SK-N-SH (cell line): ENCODE measurements at places on chromosomes 7 and 10. TPM values are rescaled to one million over a fixed set of nuclear protein-coding genes. Genes with fewer than 3 reads are reported as not detected.

JCAD gene
- 19.0 and 25.7 TPM in 2 replicates for polyA plus RNA-seq

ANKRD1 gene
- 41.7 and 72.8 TPM in 2 replicates for polyA plus RNA-seq

NRP1 gene
- 129 and 149 TPM in 2 replicates for polyA plus RNA-seq

PRSS1 gene
- polyA plus RNA-seq: not detected in 2 replicates

NPC1L1 gene
- 0.03 TPM in 1 of 2 replicates, not detected in the other for polyA plus RNA-seq

C10orf105 gene
- polyA plus RNA-seq: not detected in 2 replicates

DGKB gene
- 2.1 and 3.3 TPM in 2 replicates for polyA plus RNA-seq

WASL gene
- 8.5 and 9.9 TPM in 2 replicates for polyA plus RNA-seq

DYDC1 gene
- polyA plus RNA-seq: not detected in 2 replicates

DNA sequence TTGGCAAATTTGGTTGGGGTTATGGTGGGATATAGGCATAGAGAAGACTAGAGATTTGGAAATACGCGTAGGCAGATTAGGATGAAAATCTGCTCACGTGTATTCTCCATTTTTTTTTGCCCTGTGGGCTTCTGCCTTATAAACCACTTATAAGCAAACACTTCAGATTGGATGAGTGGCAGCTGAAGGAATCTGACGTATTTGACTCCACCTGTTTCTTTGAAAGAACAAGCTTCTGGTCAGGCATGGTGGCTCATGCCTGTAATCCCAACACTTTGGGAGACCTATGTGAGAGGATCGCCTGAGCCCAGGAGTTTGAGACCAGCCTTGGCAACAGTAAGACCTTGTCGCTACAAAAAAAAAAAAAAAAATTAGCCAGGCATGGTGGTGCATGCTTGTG is 5.1 kb downstream of the STK31 start:
- DNase-seq: no peak

GRCh38 chr10:126663880-126664279 is 6.6 kb downstream of the C10orf90 start:
- no peak for DNase-seq

- DNase-seq: no peak
Observed at GRCh38 chr10:8282340-8282739, 227.9 kb downstream of the GATA3 start.

GRCh38 chr10:6980353-6980752 is 400.3 kb upstream of the PRKCQ start:
- no peak for DNase-seq

DNA sequence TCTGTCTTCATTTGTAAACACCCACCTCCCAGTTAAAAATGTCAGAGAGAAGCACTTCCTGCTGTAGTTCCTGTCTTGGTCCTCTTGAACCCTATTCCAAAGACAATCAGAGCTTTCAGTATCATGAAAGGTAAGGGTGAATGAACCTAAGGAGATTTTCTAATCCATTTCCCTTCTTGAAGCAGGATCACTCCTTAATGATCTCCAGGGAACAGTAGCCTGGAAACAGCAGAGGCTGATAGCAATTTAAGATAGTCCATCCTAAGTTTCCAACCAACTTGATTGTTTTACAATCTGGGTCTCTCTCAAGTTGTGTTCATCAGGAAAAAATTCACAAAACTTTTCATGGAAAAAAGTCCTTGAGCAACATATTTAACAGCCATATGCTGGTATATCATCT is 273.6 kb downstream of the NEBL start:
- DNase-seq: no peak

GRCh38 chr7:136677471-136678365 is 190.7 kb upstream of the CHRM2 start:
- no peak for DNase-seq

DNA sequence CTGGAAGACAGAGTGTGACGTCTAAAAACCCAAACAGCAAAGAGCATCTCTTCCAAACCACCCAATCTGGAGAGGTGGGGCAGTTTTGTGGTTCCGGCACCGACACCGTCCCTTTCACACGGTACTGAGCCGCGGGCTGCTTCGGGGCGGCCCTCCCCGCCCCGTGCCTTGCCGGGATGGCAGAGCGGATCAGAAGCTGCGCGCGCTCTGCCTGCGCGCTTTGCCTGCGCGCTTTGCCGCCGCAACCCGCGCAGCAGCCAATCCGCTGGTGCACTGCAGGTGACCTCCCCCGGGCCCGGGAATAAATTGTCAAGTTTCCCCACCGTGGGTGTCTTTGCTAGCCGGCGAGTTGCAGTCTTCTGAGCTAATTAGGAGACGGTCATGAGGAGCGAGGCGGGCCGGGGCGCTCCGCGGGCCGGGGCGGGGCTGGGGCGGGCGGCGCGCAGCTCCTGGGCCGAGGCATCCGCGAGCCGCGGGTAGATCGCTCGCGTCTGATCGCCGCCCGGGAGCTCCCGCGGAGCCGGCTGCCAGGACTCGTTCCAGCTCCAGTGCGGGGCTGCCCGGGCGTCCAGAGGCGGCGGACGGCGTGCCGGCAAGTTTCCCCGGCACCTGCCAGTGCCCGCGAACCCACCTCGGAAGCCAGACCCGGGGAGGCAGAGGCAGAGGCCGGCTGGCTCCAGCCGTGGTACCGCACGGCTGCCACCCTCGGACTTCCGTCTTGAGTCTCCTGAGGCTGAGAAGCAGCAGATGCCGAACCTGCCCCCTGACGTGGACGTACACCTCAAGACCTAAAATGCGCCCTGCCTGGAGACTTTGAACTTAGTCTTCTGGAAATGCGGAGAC is 536.0 kb upstream of the GALNT17 start:
- DNase-seq: peak; percentile 89

DNA sequence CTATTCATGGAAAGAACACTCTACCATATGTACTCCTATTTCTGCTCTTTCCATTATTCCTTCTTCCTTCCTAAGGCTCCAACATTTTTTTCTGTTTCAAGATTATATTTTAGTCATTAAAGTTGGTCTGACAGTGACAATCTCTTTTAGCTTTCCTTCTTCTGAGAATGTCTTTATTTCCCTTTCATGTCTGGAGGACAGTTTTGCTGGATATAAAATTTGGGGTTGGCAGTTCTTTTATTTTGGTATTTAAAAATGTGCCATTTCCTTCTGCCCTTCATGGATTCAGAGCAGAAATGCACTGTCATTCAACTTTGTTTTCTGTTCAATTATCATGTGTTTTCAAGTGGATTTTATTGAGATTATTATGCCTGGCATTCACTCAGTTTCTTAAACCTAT is 53.1 kb downstream of the VSTM4 start:
- DNase-seq: no peak

GRCh38 chr7:16989811-16990413 is 108.1 kb upstream of the AGR3 start:
- no peak for DNase-seq

GRCh38 chr10:8137726-8138125 is 83.2 kb downstream of the GATA3 start:
- DNase-seq: no peak

- DNase-seq: no peak
Observed at GRCh38 chr7:130611218-130611617, 57.3 kb downstream of the COPG2 start.

DNA sequence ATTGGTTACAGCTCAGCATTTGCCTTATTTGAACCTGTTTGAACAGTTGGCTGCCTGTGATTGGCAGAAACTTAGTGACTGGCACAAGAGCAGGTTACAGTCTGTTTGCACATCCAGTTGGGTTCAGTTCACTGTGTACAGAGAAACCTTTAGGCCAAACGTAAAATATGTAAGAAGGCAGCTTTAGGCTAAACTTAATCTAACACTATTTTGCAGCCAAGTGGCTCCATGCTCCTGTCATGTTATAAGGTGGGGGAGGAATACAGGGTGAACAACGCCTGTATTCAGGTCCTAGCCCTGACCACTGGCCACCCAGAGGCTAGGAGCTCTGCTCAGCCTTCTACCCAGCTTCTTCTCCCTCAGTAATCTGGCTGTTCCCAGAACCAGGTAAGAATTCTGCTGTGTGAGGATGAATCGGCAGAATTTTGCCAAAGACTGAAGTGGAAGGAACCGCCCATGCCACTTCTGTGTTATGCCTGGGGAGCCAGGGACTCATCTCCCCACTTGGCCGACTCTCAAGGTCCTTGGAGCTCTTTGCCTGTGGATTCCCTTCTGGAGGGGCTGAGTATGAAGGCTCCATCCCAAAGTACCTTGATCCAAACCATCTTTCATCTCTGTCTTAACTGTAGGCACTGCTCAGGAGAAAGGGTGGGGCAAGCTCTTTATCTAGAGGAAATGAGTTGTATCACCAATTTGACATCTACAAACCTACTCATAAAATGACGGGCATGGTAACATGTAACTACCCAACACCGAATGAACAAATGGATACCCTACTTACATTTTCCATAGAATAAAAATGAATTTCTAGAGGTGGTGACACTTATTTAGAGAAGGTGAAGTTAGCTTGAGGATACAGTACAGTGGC is 164.4 kb upstream of the NAMPT start:
- DNase-seq: no peak

DNA sequence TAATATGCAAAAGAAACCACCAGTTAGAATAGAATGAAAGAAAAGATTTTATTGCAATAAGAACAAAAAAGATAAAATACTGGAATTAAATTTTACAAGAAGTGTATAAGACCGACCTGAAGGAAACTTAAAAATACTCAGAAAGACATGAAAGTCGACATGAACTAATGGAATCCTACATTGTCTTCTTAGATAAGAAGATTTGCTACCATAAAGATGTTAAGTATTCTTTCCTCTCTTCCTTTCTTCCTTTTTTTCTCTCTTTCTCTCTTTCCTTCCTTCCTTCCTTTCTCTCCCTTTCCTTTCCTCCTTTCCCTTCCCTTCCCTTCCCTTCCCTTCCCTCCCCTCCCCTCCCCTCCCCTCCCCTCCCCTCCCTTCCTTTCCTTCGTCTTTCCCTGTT is 6.5 kb downstream of the TAS2R60 start:
- DNase-seq: no peak

- DNase-seq: no peak
Observed at GRCh38 chr10:48638739-48639527, 34.1 kb upstream of the ARHGAP22 start.

GRCh38 chr10:79202188-79203013 is 133.6 kb downstream of the ZMIZ1 start:
- DNase-seq: peak; percentile 73

DNA sequence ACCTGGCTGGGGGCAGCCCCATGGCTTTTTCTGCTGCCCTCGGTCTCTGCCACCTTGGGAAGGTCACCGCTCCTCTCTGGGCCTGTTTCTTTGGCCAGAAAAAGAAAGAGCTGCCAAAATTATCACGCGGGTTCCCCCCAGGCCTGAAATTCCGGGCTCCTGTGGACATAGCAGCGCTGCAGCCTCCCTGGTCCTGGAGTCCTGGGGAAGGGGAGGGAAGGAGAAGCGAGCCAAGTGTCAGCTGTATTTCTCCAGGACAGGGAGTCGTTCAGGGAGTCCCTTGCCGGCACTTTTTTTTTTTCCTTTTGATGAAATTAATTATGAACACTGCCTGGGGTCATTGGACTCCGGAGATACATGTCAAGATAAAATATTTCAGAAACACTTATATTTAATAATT is 152.3 kb upstream of the GPR26 start:
- DNase-seq: no peak

GRCh38 chr10:70585578-70586169 is 16.9 kb downstream of the PRF1 start:
- no peak for DNase-seq

DNA sequence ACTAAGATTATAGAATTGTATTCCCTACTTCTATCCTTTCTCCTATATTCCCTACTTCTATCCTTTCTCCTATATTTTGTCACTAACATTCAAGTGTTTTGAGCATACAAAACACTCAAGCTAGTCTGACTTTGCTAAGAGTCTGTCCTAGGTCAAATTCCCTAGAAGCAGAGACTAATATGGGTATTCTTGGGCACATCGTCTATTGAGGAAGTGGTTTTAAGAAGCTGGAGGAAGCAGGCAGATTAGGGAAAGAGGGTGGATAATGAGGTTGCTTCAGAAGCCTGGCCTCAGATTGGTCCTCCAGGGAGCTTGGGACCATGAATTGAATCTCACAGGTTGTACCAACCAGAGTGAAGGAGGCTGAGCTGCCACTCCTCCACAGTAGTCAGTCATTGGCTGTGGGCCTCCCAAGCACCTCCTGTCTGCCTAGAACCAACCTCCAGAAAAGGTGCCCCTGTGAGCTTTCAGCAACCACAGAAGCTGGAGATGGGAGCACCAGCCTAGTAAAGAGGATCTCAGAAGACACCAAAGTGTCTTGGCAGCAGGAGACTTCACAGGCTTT is 295.9 kb upstream of the PHF14 start:
- no peak for DNase-seq

GRCh38 chr7:158740013-158740656 is 35.5 kb upstream of the NCAPG2 start:
- DNase-seq: no peak

DNA sequence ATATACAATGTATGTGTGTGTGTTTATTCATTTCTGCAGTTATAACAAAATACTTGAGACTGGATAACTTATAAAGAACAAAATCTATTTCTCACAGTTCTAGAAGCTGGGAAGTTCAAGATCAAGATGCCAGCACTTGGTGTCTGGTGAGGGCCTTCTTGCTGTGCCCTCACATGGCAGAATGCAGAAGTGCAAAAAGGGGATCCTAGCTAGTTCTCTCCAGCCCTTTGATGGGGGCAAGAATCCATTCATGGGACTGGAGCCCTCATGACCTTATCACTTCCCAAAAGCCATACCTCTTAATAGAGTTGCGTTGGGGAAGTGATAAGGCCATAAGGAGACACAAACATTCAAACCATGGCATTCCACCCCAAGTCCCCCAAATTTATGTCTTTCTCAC is 8.4 kb downstream of the GRB10 start:
- DNase-seq: no peak

DNA sequence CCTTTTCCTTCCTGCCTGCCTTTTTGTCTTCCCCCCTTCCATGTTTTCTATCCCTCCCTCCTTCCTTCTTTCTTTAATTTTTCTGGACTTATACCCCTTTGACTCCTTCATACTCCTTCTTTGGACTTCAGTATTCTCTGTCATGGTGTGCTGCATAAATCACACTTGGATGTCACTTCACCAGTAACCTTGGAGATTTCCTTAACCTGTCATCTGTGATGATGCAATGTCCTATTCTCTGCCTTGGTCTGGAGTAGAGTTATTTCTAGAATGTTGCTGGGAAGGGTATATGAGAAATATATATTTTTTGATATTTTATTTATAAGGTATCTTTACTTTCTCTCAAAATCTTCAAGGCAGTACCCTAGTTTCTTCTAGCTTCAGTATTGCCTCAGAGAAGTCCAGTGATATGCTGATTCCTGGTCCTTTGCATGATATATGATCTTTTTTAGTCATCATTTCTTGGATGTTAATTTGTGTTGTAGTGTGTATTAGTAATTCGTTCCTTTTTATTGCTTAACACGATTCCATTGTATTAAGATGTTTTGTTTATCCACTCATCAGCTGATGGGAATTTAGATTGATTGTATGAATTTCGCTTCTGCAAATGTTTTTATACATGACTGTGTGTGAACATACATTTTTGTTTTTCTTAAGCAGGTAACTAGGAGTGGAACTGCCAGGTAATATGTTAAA is 206.9 kb upstream of the MBL2 start:
- no peak for DNase-seq

GRCh38 chr10:43204943-43205671 is 61.8 kb downstream of the RASGEF1A start:
- peak; percentile 84 for DNase-seq
